Vagina (tissue), 2 donors: ENCODE measurements at places on chromosomes 1 and 21.

DNA sequence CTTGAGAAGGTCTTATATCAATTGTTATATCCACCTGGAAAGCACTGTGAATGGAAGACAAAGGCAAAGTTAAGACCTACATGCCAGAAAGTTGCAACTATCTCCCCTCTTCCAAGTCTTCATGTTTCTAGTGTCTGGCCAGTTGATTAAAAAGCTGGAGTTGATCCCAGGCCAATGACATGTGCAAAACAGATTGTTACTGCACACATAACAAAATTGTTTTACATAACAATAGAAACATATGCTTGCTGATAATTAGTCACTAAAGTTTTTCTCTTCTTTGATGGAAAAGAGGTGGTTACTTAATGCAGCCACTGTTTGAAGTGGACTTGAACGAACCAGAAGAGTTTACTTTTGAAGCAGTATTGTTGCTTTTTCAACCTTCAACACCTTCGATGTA, 158.2 kb downstream of the TGFBR3 start:
- DNase-seq = no peak

DNA sequence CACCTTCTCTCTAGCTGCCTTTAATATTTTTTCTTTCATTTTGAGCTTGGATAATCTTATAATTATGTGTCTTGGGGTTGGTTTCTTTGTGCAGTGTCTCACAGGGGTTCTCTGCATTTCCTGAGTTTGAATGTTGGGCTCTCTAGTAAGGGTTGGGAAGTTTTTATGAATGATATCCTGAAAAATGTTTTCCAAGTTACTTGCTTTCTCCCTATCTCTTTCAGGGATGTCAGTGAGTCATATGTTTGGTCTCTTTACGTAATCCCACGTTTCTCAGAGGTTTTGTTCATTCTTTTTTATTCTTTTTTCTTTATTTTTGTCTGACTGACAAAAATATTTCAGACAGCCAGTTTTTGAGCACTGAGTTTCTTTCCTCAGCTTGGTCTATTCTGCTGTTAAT, 55.4 kb upstream of the CCDC190 start:
- DNase-seq = no peak

- no peak for DNase-seq
These were observed 249.1 kb downstream of the C1orf94 start for GRCh38 chr1:34425785-34426184.

DNA sequence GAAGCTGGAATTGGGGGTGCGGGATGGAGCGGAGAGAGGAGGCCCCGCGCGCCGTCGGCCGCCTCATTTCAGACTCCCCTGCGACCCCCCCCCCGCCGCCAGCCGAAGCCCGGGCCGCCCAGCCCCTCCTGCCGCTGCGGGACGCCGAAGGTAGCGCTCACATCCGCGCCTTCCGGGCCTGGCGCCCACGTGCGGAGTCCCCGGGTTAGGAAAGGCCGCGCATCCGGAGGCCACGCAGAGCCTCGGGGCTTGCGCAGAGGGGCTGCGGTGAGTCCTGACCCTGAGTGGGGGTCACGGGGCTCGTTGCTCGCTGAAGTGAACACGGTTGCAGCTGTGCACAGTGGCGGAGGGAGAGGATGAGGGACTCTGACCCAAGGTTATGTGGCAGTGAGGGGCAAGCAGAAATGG, 552 bp upstream of the ZNF496 start:
- no peak for DNase-seq

GRCh38 chr1:243686159-243686558, 163.9 kb downstream of the AKT3 start:
- no peak for DNase-seq
